Activated T-cell treated with anti-CD3 and anti-CD28 coated beads, Interleukin-2, amount 50 U/mL, for 1 hour (primary cell): ENCODE measurements at places on chromosomes 16 and 17.

DNA sequence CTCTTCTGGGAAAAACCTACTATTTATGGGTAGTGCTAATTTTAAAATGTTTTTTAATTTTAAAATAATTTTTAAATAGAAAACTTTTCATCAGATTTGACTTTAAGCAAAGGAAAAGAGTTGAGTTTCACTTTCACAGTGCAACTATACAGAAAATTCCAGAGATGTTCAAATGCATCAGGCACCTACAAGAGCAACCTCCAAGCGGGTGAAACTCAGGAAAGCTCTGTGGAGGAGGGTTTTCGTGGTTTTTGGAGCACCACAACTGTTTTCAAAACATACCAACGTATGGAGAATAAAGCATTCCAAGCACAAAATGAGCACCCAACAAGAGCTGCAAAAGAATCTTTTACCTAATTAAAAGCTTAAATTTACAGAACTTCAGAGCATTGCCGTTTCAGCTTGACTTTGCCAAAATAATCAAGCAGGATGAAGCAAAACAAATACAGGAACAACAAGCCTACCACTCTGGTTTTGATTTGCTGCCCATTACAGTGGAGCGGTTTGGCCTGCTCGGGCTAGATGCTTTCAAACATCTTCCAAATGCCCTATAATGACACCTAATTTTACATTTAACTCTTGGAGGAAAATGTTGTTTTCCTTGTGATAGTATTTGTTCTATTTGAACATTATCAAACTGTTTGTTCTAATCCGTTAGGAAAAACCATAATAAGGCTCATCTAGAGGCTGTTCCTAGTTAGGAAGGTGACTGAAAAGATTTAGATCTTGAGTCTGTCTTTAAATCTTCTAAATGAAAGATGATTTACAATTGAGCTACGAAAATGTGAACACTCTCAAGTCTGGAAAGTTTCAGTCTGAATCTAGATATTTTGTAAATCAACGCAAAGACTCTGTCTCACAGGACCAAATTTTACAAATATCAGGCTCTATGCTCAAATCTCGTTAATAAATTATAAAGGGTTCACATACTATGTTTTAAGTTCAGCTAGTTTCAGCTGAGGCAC, 34.5 kb downstream of the NACA2 start:
- DNase-seq = no peak

DNA sequence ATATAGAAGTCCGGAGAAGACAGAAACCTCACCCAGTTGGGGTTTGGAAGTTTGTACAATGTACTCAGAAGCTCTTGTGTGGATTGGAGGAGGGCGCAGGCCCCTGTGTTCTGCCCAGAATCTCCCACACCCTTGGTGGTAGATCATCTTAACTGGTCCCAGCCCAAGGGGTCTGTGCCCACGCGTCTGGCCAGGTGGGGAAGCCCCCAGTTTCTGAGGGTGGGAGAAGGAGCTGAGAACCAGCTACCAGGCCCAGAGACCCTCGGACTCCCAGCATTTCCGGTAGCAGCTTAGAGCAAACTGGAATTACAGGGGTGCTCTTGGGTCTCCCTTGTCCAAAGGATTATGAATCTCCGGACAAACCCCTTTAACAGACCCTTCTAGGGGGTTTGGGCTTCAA, 2.3 kb upstream of the PPP1R9B start:
- DNase-seq = no peak

DNA sequence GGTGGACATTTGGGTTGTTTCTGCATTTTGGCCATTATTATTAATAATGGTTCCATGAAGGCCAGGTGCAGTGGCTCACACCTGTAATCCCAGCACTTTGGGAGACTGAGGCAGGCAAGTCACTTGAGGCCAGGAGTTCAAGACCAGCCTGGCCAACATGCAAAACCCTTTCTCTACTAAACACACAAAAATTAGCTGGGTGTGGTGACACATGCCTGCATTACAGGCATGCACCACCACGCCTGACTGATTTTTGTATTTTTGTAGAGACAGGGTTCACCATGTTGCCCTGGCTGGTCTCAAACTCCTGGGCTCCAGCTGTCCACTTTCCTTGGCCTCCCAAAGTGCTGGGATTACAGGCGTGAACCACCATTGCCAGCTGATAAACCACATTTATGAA, 58.5 kb downstream of the TNFRSF13B start:
- DNase-seq = no peak

GRCh38 chr16:12891836-12892235, 9.6 kb upstream of the SHISA9 start:
- no peak for DNase-seq

DNA sequence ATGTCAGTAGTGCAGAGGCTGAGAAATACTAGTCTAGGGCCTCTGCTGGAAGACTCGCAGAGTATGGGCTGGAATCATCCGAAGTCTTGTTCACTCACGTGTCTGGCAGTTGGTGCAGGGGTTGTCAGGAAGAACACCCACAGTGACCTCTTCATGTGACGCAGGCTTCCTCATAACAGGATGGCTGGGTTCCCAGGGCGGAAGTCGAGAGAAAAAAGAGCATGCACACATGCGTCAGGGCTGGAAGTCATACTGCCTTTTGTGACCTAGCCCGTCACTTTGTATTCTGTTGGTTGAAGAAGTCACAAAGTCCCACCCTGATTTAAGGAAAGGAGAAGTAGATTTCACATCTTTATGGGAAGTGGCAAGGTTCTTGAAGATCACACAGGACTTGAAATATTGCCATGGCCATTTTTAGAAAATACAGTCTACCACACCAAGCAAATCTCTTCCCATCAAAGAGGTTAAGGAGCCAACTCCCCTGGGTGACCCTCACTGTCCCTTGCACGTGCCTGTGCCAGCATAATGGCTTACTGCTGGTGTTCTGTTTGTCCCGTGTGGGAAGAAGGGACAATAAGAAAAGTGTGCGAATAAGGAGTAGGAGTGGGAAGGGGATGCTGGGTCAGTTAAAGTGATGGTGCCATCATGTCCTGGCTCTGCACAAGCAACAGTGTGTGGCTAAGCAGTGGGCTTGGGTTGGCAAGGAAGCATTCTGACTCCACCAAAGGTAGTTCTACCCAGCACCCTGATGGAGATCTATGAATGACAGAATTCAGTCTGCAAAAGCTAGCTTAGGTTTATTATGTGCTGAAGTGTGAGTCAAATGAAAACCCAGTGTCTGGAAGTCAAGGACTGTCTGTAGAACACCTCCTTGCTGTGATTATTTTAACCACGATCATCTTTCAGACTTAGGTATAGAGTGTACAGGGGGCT, 28.1 kb downstream of the HEATR3 start:
- no peak for DNase-seq

GRCh38 chr17:63474174-63474573, 2.7 kb upstream of the ACE start:
- no peak for DNase-seq

DNA sequence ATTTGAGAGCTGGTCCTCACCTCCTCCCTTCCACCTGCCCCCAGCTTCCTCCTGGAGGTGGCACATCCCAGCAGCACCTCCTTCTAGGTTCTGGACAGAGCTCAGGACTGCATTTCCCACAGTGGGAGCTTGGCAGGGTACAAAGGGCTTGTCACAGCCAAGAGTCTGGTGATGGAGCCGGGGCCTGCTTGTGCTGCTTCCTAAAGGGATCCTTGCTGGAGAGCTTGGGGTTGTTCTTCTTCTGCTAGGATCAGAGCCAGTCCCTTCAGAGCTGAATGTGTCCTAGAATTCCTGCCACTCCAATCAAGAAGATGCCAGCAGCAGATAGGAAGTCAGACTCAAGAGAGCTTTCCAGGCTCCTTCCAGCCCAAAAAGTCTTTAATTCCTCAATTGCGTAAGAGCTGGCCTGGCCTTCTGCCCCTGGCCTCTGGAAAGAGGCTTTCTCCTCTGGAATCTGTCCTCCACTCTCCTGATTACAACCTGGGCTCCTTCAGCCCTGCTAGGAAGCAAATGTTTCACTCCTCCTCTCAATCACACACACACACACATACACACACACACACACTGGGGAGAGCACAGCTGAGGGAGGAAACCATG, 4.4 kb downstream of the CD300E start:
- no peak for DNase-seq

GRCh38 chr17:5508810-5509209, 22.4 kb downstream of the MIS12 start:
- no peak for DNase-seq

DNA sequence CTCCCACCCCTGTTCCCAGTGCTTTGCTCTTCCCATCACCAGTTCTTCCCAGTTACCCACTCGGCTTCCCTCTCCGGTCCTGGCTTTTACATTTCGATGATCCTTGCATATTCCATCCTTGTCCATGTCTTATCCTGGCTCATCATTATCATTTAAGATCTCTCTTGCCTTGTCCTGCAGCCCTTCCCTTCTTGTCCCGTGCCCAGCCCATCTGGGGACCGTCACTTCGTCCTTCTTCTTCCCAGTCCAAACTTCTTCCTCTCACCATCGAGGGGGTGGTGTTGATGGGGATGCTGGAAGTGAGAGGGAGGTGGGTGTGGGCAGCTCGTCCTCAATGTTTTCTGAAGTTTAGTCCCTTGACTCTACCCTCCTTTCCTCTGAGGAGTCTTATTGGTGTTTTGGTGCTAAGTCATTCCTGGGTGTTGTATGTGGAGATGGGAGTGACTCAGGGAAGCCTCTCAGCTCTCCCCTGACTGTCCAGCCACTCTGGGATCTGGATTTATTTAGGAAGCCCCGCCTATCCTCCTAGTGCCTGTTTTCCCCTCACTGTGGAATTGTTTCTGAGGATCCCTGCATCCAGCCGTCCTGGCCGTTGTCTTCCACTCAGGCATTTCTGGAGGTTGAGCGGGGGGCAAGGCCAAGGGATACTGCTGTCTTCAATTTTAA, 975 bp downstream of the SNX29 start:
- no peak for DNase-seq

- DNase-seq = no peak
These were observed 47.1 kb upstream of the CLEC19A start for GRCh38 chr16:19238406-19238805.

- no peak for DNase-seq
These were observed 5.8 kb downstream of the RNF40 start for GRCh38 chr16:30767767-30768465.

- DNase-seq = peak; percentile 75
These were observed 878 bp downstream of the HEXIM1 start for GRCh38 chr17:45149037-45149668.

- DNase-seq = no peak
These were observed 41.7 kb downstream of the CREBBP start for GRCh38 chr16:3838600-3839401.

- DNase-seq = no peak
These were observed 1200.0 kb downstream of the CDH11 start for GRCh38 chr16:63921737-63922295.

- no peak for DNase-seq
These were observed 9.9 kb downstream of the LGALS3BP start for GRCh38 chr17:78969865-78970264.

GRCh38 chr16:69197573-69197972, 10.6 kb downstream of the SNTB2 start:
- no peak for DNase-seq

- no peak for DNase-seq
These were observed 5.9 kb upstream of the CCDC154 start for GRCh38 chr16:1450218-1450617.

GRCh38 chr17:74987418-74987908, at the start of gene CDR2L:
TSS of gene CDR2L (plus strand) at chr17:74987632. CDS start at chr17:74988044, 412 bp downstream.
- peak; percentile 97 for DNase-seq

- no peak for DNase-seq
These were observed 750 bp downstream of the TMEM132E start for GRCh38 chr17:34579979-34580684.

DNA sequence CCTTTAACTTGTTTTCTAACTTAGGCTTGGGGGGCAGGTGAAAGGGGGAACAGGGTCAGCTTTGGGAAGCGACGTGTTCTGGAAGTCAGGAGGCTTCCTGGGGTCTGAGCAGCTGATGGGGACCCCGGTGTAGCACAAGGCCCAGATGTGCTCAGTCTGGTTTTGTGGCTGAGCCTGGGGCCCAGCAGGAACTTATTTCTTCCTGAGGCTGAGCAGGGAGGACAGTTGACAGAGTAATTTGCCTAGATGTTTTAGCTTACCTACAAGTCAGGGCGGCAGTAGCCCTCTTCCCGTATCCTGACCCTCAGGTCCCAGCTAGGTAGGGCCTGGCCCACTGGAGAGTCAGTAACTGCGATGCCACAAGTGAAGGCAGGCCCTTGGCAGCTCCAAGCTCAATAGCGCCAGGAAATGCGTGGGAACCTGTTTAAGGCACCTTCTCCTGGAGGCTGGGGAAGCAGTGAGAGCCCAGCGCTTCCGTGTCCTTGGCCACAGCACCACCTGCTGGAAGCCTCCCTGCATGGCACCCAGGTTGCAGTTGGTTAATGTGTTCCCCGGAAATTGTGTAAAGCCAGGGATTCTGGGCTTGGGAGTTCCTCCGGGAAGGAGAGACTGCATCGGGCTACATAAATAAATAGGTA, 5.2 kb downstream of the CCR7 start:
- DNase-seq = peak; percentile 85

DNA sequence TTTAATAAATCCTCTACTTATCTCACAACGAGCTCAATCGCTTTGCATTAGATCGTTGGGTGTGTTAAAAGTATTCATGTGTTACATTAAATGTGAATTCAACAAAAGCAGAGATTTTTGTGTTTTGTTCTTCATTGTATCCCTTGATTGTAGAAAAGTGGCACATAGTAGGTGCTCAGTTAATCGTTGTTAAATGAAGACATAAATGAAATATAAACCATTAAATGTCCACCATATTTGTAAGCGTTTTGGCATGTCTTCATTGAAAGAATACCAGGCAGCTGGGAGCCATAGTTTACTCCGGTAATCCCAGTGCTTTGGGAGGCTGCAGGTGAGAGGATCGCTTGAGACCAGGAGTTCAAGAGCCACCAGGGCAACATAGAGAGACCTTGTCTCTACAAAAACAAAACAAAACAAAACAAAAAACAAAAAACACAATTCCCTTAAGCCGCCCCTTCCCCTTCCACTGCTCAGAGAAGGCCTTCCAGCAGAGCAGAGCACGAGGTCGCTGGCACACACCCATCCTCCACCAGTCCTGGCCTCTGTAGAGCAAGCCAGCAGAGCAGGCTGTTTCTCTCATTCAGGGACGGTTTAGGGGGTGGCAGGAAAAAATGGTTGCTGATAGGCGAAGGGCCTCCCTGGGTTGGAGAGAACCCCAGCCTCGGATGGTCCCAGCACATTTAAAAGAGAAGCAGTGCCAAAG, 673 bp upstream of the CHD9 start:
- no peak for DNase-seq

- peak; percentile 34 for DNase-seq
These were observed 116.6 kb downstream of the PRKCB start for GRCh38 chr16:23952128-23952970.

DNA sequence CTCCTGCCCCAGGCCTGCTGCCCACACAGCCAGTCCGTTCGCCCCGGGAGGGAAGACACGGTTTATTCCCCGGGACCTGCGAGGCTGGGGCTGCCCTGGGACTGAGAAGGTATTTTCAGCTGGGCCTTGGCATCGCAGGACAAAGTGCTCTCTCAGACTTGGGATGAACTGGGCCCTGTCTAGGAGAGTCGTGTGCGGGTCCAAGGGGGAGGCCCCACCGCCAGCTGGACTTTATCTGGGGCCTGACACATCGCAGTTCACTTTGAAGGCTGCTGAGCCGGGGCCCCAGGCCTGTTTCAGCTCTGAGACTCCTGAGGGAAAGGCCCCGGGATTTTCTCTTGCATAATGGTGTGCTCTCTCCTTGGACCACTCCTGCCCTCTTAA, 6.8 kb downstream of the CRISPLD2 start:
- DNase-seq = no peak

GRCh38 chr16:14371778-14372431, 258.2 kb downstream of the PARN start:
- no peak for DNase-seq

GRCh38 chr17:53253956-53254597, 568.6 kb upstream of the KIF2B start:
- DNase-seq = no peak
